ENCODE measurements at places on chromosomes 16 and 17.

GRCh38 chr17:50675627-50676026 is 32.1 kb downstream of the ANKRD40 start:
- DNase-seq, result no peak

GRCh38 chr17:57355090-57355859 is 99.0 kb downstream of the MSI2 start:
- DNase-seq, result no peak

- no peak for DNase-seq
These were observed 67.7 kb downstream of the CYLD start for GRCh38 chr16:50809561-50809960.

- DNase-seq, result no peak
These were observed 643.2 kb downstream of the WWOX start for GRCh38 chr16:78742501-78743283.

- DNase-seq, result no peak
These were observed 120.5 kb downstream of the C16orf95 start for GRCh38 chr16:87196661-87197060.

DNA sequence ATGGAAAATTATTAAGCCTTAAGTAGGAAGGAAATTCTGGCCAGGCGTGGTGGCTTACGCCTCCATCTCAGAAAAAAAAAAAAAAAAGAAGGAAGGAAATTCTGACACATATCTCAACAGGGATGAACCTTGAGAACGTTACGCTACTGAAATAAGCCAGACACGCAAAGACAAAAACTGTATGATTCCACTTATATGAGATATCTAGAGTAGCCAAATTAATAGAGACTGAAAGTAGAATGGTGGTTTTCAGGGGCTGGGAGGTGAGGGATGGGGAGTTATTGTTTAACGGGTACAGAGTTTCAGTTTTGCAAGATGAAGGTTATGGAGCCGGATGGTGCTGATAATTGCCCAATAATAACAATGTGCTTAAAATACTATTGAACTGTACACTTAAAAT is 16.2 kb upstream of the HNF1B start:
- DNase-seq, result no peak

GRCh38 chr16:21053590-21053989 is 97.1 kb downstream of the DNAH3 start:
- no peak for DNase-seq

DNA sequence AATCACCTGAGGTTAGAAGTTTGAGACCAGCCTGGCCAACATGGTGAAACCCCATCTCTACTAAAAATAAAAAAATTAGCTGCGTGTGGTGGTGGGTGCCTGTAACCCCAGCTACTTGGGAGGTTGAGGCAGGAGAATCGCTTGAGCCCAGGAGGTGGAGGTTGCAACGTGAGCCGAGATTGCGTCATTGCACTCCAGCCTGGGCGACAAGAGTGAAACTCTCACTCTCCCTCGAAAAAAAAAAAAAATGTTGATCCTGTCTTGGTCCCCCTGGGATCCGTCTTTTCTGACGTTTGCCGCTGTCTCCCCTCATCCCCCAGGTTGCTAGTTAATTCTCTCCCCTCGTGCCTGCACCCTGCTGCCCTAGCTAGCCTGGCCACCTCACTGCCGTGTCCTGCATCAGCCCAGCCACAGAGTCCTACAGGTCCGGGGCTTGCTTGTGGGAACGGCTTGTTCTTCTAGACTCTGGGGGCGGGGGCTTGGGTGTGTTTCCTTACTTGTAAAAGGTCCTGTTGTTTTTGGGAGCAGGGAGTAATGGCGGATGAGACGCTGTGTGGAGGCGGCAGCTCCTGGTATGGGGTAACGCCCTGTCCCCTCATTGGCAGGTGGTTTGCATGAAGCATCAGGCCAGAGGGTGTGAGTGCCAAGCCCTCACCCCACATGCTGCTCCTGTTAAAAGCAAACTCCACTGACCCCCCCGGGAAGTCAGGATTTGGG is 44.6 kb downstream of the PGS1 start:
- DNase-seq, result no peak

DNA sequence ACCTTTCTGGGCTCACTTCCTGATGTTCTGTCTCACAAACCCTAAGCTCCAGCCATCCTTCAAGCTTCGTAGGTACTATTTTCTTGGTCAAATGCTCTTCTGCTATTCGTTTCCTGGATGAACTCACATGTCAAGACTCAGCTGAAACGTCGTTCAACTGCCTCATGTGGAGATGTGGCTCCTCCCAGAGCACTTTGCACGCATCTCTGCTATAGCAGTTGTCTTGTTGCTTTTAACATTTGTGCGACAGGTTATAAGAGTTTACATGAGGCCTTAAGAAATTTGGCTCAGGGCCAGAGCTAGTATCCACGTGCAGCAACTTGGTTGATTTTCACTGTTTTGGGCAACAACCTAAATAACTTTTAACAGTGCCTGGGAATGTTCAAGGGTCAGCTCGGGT is 2.8 kb upstream of the KRT40 start:
- no peak for DNase-seq

GRCh38 chr17:80990921-80991644 is 558 bp upstream of the CHMP6 start:
- DNase-seq, result no peak

DNA sequence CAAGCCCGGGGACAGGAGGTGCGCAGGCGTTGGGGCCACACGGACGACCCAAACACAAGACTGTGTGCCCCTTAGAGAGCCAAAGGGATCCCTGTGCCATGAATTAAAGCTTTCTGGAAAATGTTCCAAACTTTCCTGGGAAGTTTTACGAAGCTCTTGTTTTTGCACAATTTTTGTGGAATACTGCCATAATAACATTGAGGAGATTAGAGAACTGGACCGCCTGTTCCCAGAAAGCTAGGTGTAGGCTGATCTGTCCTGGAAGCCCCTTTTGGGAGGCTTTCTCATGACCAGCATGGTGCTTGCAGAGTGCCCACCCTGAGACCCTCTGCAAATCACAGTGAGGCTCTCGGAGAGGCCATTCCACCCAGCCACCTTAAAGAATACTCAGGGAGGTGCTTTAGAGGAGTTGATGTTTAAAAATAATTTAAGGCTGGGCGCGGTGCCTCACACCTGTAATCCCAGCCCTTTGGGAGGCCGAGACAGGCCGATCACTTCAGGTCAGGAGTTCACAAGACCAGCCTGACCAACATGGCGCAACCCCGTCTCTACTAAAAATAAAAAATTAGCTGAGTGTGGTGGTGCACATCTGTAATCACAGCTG is 1.1 kb downstream of the KDM8 start:
- DNase-seq, result no peak

DNA sequence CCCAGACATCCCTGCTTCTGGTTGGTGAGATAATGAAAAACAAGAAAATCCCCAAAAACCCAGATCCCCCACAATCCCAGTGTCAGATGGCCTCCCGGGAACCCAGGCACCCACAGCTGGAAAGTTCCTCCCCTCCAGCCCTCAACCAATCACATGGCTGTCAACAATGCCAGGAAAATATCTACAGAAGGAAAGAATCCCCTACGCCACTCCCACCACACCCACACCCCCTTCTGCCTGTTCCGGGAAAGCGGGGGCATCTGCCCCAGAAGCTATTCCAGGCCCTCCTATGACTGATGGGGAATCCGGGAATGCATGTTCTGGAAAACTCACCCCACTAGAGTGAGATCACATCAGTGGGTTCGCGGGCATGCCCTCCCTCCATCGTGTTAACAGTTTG is 1.8 kb downstream of the TMEM95 start:
- no peak for DNase-seq

DNA sequence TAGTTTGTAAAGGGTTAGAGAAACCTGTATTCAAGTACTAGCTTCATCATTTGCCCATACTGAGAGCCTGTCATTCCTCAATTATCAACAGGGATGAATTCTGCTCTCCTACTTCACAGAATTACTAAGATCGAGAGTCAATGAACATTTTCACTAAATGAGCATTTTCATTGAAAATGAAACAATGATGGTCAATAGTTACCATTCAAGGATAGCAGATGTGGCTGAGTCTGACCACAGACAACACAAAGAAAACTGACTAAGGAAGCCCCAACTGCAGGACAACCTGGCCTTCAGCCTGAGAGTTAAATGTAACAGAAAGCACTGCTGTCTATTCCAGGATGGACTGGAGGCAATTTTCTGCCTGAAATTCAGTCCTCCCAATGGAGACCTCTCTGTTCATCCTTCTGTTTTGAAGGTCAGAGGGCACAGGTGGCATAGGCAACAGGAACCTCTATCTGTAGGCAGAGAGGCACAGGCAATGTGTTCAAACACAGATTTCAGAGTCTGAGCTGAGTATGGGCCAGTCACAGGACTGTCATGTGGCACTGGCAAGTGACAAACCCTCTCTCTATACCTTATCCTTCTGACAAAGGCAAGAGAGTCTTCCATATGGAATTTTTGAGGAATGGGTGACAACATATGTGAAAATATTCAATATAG is 19.5 kb downstream of the TRAF4 start:
- no peak for DNase-seq

GRCh38 chr16:84040226-84040822 is 2.3 kb downstream of the SLC38A8 start:
- no peak for DNase-seq

DNA sequence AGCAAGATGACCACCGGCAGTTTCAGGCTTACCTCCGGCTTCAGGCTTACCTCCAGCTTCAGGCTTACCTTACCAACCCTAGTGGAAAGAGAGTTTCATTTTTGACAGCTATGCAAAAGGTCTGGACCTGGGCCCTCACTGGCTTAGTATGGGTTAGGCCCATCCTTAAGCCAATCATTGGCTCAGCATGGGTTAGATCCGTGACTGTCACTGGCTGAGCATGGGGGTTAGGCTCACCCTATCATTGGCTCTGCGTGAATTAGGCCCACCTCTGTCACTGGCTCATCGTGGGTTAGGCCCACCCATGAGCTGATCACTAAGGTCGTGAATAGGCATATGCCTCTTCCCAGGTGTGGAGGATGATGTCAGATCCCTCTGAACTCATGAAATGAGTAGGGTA is 8.1 kb downstream of the NDE1 start:
- DNase-seq, result no peak

- no peak for DNase-seq
These were observed 92.1 kb upstream of the ZNF750 start for GRCh38 chr17:82931699-82932517.

- peak; percentile 83 for DNase-seq
These were observed 43.2 kb upstream of the MRPS23 start for GRCh38 chr17:57892820-57893595.

GRCh38 chr17:11144358-11145233 is 96.4 kb upstream of the SHISA6 start:
- DNase-seq, result peak; percentile 64

- no peak for DNase-seq
These were observed 27.3 kb upstream of the UBE2G1 start for GRCh38 chr17:4393806-4394205.

Data from ecto neural progenitor cell (in vitro differentiated cells).